ENCODE measurements at places on chromosomes 4 and X.
A peak's percentile ranks its signal among the peaks of the same experiment; 100 is the strongest.

DNA sequence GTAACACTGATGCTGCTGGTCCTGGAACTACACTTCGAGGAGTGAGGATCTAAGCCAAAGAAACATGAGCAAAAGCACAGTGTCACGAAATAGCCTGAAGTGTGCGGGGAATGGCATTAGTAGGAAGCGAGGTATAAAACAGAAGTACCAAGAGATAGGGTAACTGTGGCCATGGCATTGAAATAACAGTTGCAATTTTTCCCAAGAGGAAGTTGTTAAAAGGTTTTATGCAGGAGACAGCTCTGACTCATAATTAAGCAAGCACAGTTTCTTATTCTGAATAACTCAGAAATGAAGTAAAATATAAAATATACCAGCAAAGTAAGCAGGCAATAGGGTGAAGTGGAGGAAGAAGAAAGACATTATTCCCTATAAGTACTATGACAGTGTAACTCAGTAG lies 90.3 kb upstream of the TMEM150C start:
- DNase-seq, result peak; percentile 75

- DNase-seq, result no peak
Observed at GRCh38 chr4:53019485-53020382, 157.6 kb downstream of the RASL11B start.

DNA sequence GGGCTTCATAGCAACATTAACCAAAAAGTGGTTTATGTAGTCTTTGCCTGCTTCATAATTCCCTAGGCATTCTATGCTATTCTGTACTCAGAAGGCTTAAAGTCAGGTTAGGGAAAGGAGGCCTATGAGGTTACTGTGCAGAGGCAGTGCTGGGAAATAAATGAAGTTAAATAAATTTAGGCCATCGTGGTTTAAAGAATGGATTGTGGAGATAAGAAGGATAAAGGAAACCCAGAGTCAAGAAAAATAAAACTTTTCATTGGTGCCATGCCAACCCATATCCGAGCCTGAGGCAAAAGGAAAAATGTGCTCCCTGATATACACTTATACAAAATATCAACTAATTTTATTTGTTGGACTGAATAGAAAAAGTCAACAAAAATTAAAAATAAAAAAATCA lies 70.2 kb downstream of the AR start:
- no peak for DNase-seq

DNA sequence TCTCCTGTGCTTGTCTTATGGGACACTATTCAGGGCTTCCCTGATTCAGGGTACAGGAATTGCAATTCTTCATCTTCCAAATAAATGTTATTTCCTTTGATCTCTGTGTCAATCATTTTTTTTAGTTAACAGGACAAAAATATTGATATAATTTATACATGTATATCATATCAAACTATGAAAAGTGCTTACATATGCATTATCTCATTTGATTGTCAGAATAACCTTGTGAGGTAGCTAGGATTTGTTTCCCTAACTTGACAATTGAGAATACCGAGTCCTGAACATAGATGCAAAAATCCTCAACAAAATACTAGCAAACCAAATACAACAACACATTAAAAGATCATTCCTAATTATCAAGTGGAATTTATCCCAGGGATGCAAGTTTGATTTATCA lies 11.5 kb upstream of the SERPINA7 start:
- no peak for DNase-seq

DNA sequence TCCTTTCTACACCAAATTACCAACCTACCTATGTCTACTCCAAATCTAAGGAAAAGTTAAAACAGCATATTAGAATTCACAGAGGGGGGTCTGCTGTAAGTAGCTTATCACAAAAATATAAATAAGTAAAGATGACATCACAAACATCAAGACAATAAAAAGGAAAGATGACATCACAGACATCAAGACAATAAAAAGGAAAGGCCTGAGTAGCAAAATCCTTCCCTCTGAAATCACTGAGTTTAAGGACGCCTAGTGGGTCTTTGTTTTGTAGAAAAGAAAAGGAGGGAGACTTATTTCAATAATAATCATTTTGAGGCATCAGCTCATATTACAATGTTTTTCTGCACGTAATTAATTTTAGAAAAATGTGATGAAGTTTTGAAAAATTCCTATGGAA lies 707.0 kb upstream of the GRID2 start:
- no peak for DNase-seq

- DNase-seq, result no peak
Observed at GRCh38 chrX:134813697-134814096, 155.4 kb upstream of the PLAC1 start.

- DNase-seq, result peak; percentile 72
Observed at GRCh38 chrX:40154853-40155588, 57.3 kb upstream of the BCOR start.

DNA sequence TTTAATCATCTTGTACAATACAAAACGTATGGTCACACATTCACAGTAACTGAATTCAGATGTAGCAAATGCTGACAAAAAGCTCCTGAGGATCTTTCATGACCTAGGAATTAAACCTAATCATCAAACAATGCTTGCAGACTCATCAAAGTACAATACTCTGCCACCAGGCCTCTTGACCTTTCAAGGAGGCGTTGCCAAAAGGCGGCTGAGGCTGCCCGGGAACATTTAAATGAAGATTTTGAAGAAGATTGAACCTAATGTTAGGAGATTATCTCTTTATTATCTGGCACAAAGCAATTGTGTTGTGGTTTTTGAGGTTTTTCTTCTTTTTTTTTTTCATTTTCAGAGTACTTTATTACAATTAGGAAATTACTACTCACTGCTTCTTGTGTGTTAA lies 340.5 kb downstream of the GALNTL6 start:
- no peak for DNase-seq

DNA sequence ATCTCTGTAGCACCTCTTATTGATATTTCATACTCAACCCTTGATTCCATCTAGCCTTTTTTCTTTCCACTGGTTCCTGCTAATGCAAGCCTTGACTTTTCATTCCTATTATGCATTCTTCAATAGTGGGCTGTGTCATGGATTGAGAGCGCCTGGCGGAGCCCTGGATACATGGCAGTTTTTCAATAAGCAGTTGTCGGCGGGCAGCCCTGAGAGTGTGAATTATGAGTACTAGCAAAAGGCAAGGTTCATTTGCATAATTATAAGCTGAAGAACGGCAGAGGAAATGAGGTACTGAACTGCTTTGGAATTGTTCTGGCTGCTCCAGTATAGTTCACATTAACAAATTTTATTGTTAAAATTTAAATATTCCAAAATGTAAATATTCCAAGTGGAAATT lies 339.7 kb upstream of the VCX start:
- DNase-seq, result no peak

- DNase-seq, result peak; percentile 11
Observed at GRCh38 chrX:119686087-119686691, 6.8 kb downstream of the SEPTIN6 start.
